AG10803 (cell line): ENCODE measurements at places on chromosomes 1 and 21.

DNA sequence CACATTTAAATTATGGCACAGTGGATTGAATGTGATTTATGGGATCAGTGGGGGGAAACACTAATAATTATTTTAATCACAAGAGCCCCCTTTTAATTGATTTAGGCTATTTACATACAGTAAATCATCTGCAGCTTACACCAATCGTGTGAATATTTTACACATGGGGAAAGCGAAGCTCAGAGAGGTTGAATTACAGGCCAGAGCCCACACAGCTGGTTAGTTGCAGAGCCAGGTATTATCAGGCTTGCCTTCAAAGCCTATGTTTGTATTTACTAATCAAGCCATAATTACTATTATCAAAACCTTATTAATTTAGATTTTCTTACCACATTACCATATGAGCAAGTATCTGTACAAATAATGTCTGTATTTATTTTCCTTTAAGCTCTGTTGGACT is 749 bp downstream of the SDCCAG8 start:
- no peak for DNase-seq

DNA sequence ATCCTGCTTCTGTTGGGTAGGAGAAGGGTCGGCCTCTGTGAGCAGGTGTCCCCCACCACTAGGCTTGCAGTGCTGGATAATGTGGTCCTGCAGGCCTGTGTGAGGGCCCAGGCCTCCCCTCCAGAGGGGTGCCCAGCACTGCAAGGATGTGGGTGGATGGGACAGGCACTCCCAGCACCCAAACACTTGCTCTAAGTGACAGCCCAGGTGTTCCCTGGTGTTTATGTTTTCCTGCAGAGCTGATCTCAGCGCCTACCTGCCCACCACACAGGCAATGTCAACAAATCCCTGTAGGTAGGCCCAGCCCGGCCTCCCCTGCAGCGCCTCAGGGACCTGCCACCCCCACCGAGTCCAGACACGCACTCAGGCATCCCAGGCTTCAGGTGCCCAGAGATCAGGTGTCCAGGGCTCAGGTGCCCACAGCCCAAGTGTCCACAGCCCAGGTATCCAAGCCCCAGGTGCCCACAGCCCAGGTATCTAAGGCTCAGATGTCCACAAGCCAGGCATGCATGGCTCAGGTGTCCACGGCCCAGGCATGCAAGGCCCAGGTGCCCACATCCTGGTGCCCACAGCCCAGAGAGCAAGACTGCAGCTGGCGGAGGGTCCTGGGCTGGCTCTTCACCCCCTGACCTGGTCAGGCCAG is 59.2 kb downstream of the WNT9A start:
- DNase-seq: no peak

- no peak for DNase-seq
Measured at GRCh38 chr21:45019887-45020537, 54.4 kb upstream of the ADARB1 start.

DNA sequence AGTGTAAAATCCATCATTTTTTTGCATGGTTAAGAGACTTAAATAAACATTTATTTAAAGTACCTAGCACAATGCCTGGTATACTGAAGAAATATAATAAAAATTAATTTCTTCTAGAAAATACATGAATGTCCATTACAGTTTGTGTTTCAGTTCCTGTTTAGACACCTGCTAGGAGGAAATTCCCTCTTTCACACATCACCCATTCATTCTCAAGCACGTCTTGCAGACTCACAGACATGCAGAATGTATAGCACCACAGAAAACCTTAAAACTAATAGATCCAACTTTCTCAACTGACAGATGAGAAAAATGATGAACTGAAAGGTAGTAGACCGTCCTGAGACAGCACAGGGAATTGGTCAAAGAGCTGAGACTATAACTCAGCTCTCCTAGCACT is 172.2 kb upstream of the C8B start:
- DNase-seq: no peak

DNA sequence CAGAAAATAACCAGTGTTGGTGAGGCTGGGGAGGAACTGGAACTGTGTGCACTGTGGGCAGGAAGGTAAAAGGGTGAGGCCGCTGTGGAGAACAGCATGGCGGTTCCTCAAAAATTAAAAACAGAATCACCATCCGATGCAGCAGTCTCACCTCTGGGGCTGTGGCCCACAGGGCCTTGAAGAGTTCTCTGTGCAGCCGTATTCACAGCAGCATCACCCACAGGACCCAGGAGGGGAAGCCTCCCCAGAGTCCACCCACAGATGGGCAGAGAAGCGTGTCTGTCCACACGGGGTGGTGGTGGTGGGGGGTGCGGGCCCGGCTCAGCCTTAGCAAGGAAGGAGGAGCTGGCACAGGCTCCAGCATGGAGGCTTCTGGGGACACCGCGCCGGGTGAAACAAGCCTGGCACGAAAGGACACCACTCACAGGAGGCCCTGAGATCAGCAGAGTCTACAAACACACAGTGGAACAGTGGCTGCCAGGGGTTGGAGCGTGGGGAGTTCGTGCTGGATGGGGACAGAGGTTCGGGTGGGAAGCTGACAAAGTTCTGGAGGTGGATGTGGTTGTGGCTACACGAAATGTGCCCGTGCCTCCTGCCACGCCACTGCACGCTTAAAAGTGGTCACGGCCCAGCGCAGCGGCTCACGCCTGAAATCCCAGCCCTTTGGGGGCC is 11.5 kb downstream of the MORN1 start:
- no peak for DNase-seq
